A549 treated with dexamethasone at 1 μM for 4 hours (cell line): ENCODE measurements at places on chromosomes 7 and 10. TPM values are rescaled to one million over a fixed set of nuclear protein-coding genes. Genes with fewer than 3 reads are reported as not detected.

LRGUK gene
- total RNA-seq = 0.20 to 0.48 TPM (median 0.22 TPM) in 5 replicates

FAM171A1 gene
- total RNA-seq = 20.1 to 24.9 TPM (median 23.1 TPM) in 5 replicates

ABCC2 gene
- total RNA-seq = 85.6 to 114 TPM (median 103 TPM) in 5 replicates

TAS2R4 gene
- total RNA-seq = 0.11 to 0.17 TPM (median 0.11 TPM) in 5 replicates

AKR1C8 gene
- total RNA-seq = 0.07 to 0.14 TPM (median 0.08 TPM) in 5 replicates

CRTAC1 gene
- 1.1 to 1.7 TPM (median 1.5 TPM) in 5 replicates for total RNA-seq

ZNF777 gene
- 14.5 to 23.6 TPM (median 22.4 TPM) in 5 replicates for total RNA-seq

GPRIN2 gene
- total RNA-seq = 23.8 to 39.9 TPM (median 33.0 TPM) in 5 replicates

ATOH7 gene
- total RNA-seq = 0.09 to 0.33 TPM (median 0.21 TPM) in 5 replicates

RBM20 gene
- 3.6 to 4.9 TPM (median 4.0 TPM) in 5 replicates for total RNA-seq

IFIT1 gene
- total RNA-seq = 3.4 to 4.8 TPM (median 3.7 TPM) in 5 replicates

KNDC1 gene
- 0.60 to 1.5 TPM (median 1.3 TPM) in 5 replicates for total RNA-seq

SPDYE11 gene
- total RNA-seq = not detected in 5 replicates

SHLD2 gene
- 26.2 to 31.3 TPM (median 27.4 TPM) in 5 replicates for total RNA-seq

TAS2R41 gene
- not detected in 5 replicates for total RNA-seq

SLC29A3 gene
- total RNA-seq = 26.1 to 33.2 TPM (median 29.7 TPM) in 5 replicates

TMEM184A gene
- total RNA-seq = 4.1 to 10.4 TPM (median 8.8 TPM) in 5 replicates

SPDYE2B gene
- not detected in 5 replicates for total RNA-seq

CALHM2 gene
- total RNA-seq = 3.6 to 5.7 TPM (median 4.9 TPM) in 5 replicates

SNCG gene
- total RNA-seq = 9.6 to 14.3 TPM (median 13.3 TPM) in 5 replicates

NPSR1 gene
- not detected in 5 replicates for total RNA-seq

LAMB4 gene
- total RNA-seq = 0.13 to 0.36 TPM (median 0.19 TPM) in 5 replicates

AGR2 gene
- 106 to 173 TPM (median 149 TPM) in 5 replicates for total RNA-seq
